ENCODE measurements at places on chromosomes 7 and 10. TPM values are rescaled to one million over a fixed set of nuclear protein-coding genes. Genes with fewer than 3 reads are reported as not detected.

- no peak for DNase-seq
These were observed 363.4 kb downstream of the KCNMA1 start for GRCh38 chr10:77274046-77274795.

DNA sequence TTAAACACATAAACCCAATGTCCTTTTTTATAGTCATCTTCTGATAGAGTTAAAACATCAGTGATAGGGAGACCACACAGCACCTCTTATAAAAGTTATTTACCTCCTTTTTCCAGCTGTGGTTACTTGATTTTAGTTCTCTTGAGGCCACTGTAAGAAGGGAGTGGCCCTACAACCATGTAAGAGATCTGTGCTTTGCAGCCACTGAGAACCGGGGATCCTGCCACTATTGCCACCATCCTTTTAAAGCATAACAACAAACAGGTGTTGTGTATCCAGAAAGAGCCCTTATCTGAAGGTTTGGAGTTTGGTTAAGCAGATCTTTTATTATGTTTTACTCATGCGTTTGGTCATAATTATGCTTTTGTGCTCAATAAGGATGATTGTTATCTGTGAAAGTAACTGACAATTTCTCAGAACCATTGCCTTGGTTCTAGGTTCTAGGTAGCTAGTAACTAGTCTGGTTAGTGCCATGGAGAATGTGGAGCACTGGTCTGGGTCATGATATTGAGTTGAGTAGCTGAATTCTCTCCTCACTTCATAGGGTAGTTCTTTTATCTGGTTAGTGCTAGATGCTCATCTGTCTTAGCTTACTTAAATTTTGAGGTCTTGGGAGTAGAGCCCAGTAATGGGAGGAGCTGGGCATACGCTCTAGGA, 56.5 kb downstream of the ST7 start:
- DNase-seq: no peak

GRCh38 chr10:11740907-11741306, 1.3 kb upstream of the ECHDC3 start:
- DNase-seq: no peak

DNA sequence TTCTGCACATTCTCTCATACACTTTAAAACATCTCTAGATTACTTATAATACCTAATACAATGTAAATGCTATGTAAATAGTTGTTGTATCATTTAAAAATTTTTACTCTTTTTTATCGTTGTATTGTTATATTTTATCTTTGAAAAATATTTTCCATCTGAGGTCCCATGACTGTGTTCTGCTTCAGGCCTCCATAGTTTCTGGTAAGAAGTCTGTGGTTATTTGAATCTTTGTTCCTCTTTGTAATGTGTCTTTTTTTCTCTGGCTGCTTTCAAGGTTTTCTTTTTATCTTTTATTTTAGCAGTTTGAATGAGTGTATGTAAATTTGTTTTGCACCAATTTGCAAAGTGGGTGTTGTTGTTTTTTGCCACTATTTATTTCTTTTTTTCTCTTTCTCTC, 263.1 kb downstream of the RPS24 start:
- no peak for DNase-seq

DNA sequence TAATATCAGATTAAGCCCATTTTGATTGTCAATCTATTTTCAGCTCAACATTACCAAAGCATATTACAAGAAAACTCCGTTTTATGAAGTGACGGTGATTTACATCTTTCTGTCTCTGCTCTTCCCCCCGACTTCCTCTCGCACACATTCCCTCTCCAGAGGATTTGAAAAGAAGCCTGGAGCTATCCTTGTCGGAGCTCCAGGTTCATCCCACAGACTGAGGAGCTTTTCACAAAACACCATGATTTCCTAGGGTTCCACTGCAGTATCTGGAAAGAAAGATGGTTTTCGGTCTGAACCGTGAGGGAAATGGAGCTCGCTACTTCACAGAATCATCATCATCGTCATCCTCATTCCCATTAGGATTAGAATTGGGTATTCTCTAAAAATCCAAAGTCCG, 655.5 kb upstream of the MGMT start:
- DNase-seq: peak; percentile 87

DNA sequence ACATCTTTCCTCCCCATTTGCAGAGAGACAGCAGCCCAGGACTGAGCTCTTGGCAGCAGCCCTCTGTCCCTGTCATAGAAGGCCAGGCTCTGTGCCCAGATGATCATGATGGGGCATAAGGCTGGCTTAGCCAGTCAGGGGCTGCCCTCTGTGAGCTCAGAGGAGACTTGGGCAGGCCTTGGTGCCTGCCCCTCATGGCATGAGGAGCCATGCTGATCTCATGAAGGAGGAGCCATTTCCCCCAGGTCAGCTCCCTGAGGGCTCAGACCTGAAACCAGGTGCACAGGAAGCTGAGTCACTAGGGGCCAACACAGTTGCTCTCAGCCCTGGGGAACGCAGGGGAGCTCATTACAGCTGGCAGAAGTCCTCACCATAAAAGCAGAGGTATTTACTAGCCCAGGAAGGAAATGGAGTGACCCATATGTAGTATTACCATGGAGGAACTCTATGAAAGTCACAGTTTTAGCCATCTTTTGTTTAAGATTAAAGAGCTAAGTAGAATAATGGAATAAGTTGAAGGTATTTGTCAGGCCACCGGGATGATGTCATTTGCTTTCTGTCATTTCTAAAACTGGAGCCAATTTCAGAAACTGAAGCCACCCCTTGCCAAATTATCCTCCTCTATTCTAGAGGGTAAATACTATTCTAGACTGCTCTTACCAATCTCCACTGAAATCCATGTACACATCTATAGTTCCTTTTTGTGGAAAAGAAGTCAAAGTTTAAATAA, 362.4 kb upstream of the ZNF32 start:
- DNase-seq: no peak

DNA sequence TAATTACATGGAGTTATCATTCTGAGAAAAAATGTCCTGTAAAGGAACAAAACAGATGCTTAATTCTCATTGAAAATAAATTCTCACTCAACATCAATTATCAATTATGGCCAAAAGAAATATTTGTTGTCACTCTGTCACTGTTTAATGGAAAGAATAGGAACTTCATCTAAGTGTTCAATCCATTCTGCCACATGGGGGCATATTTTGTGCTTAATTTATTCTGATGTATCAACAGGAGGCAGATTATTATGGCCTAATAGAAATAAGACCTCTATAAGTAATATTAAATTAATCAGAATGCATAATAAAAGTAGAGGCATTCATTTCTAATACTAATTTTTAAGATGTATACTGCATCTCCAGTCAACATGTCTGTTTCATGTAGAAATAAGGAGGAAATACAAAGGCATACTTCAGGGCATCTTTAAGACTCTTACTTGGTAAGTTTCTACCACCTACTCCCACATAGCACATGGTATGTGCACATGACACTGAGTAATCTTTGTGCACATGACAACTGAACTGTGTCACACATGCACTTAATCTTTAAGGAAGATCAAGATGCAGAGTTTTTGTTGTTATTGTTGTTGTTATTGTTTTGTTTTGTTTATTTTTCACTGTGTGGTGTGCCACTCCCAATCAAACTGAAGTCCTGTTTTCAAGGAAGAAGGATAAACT, 420.4 kb upstream of the SEMA3A start:
- DNase-seq: no peak

- DNase-seq: peak; percentile 56
These were observed 13.1 kb upstream of the HABP2 start for GRCh38 chr10:113539789-113540188.

GRCh38 chr10:2731940-2732339, 335.4 kb upstream of the PFKP start:
- peak; percentile 12 for DNase-seq

ACBD5 gene
- 21.2 TPM for total RNA-seq

Data from muscle of leg (tissue), 16 donors.